Smooth muscle cell of bladder (primary cell): ENCODE measurements at places on chromosomes 13 and 19. TPM values are rescaled to one million over a fixed set of nuclear protein-coding genes. Genes with fewer than 3 reads are reported as not detected.

The TMC4 gene
- 0.09 and 0.28 TPM in 2 replicates for total RNA-seq

The TEKTIP1 gene
- not detected in 2 replicates for total RNA-seq

The PSPN gene
- 0.43 and 0.92 TPM in 2 replicates for total RNA-seq

The TTC9B gene
- total RNA-seq: not detected in 2 replicates

The RELB gene
- total RNA-seq: 5.5 and 7.3 TPM in 2 replicates

The CEBPG gene
- 18.7 and 34.7 TPM in 2 replicates for total RNA-seq

The CBLC gene
- total RNA-seq: 0.14 TPM in 1 of 2 replicates, not detected in the other

The COL5A3 gene
- 1.7 and 2.1 TPM in 2 replicates for total RNA-seq

The DAND5 gene
- total RNA-seq: not detected in 2 replicates

The ZNF548 gene
- total RNA-seq: 21.5 and 25.4 TPM in 2 replicates

The TUBB4A gene
- not detected in 2 replicates for total RNA-seq

The NKPD1 gene
- total RNA-seq: 0.14 and 0.18 TPM in 2 replicates

The PABPC3 gene
- total RNA-seq: 0.09 and 0.14 TPM in 2 replicates

The OLFM4 gene
- total RNA-seq: not detected in 2 replicates

The LIM2 gene
- total RNA-seq: not detected in 2 replicates

The SIGLECL1 gene
- total RNA-seq: not detected in 2 replicates

The WASF3 gene
- total RNA-seq: 8.0 and 11.0 TPM in 2 replicates

The FAM83E gene
- 0.28 and 0.46 TPM in 2 replicates for total RNA-seq

The SWSAP1 gene
- 0.37 and 0.43 TPM in 2 replicates for total RNA-seq

The RFPL4AL1 gene
- total RNA-seq: not detected in 2 replicates

The ZNF534 gene
- total RNA-seq: not detected in 2 replicates

The SYT3 gene
- 0.09 TPM in 1 of 2 replicates, not detected in the other for total RNA-seq

The DCAF15 gene
- 4.4 and 5.5 TPM in 2 replicates for total RNA-seq

The IGFLR1 gene
- 1.00 and 1.8 TPM in 2 replicates for total RNA-seq

The IGFL2 gene
- not detected in 2 replicates for total RNA-seq
